Mesendoderm (in vitro differentiated cells): ENCODE measurements at places on chromosomes 2 and 18.

DNA sequence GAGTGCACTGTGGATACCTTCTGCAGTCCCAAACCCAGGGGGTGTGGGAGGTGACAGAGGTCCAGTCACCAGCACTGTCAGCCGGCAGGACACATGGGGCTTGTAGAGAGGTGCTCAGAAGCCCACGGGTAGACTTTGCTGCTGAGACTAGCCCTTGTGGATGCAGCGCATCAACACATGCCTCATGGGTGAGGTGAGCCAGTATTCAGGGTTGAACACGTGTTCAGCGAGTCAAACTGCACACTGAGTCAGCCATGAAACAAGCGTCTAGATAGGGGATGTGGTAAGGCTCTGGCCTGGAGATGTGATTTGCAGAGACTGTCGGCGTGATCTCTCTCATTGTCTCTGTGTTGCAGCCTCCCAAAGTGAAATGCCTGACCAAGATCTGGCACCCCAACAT lies 35.8 kb upstream of the SCLY start:
- DNase-seq: no peak

DNA sequence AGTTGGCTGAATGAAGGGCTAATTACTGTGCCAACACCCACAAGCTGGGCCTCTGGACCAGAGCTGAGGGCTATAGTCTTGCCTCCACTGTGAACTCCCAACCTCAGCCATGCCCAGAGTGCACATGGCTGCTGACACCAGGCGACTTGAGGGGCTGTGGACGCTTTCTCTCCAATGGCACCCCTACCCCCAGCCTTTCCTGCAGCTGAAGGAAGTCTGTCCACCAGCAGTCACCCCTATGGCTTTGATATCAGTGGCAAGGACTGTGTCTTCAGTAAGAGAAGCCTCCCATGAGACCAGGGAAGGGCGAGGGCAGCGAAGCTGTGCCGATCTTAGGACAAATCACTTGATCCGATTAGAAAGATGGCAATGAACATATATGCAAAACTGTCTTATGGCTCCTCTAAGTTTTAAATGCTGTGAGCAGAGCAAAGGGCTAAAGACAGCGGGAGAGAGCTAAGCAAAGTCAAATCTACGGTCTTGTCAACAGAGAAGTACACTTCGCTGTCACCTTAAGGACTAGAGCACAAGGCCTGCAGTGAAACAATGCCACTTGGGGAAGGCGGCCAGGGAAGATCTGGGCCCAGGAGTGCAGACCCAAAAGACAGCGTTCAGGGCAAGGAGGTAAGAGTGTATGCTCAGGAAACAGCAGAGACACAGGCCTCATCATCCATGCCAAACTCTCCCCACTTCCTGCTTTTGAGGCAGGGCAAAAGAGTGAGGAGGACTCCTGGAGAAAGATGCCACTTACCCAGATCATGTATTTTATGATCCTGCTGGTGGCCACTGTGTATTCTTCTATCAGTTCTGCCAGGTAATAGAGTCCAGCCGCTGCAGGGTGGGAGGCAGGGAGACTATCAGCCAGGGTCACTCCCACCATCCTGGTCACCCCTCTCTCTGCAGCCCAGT lies 1.5 kb downstream of the TEX261 start:
- DNase-seq: no peak

DNA sequence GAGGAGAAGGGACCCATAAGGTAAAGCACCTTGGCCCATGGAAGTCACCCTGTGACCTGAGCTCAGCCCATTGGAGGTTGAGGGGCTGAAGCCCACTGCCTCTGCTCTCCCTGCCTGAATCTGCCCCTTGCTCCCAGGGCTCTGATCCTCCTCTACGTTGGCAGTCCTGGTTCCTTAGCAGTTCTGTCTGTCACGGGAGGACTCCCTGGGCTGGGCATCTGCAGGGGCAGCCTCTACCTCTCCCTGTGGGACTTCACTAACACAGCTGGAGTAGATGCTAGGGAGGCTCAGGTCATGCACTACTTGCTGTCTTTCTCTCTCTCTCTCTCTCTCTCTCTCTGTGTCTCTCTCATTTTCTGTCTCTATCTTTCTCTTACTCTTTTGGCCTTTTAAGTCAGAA lies 8.7 kb downstream of the GYPC start:
- DNase-seq: no peak

DNA sequence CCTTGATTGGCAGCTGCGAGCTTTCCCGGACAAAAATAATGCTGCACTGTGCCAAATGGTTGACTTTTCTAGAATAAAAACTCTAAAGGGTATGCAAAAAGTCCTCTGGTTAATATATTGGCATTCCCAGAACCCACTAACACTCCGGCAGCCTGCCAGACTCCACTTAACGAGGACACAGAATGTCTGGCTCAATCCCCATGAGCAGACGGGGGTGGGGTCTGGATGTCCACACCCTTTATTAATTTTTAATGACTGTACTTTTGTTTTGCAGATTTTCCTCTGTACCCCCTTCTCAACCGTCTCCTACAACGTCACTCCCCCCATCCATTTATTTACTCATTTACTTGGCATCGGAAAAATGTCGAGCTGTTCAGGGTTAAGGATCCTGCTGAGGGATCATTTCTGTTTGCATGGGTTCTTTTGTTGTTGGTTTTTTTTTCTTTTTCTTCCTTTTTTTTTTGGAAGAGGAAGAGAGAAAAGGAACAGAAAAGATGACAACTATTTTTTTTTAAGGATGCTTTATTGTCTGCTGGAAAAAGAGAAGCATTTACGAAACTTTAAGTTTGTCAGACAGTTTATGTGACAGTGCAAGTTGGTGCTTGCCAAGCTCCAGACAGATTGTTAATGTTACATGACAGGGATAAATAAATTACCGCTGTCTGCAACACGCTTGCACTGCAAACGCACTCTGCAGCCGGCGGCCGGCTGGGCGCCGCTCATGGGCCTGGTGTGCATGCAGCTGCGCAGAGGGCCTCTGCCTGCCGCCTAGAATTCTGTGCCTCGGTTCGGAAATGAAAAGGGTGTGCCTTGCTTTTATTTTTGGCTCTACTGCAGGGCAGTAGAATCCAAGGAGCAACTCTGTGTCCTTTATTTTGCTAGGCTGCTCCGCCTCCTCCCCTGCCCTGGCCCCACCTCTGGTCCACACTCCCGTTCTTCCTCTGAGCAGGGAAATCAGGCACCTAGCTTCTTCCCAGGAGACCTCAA lies 3.6 kb downstream of the LDLRAD4 start:
- DNase-seq: no peak

GRCh38 chr2:9697909-9698308 lies 67.1 kb upstream of the YWHAQ start:
- no peak for DNase-seq
